ENCODE measurements at places on chromosomes 2 and 18. TPM values are rescaled to one million over a fixed set of nuclear protein-coding genes. Genes with fewer than 3 reads are reported as not detected.

NT5DC4 gene
- not detected for total RNA-seq

OSBPL6 gene
- total RNA-seq, result 3.9 TPM

GALNT5 gene
- 6.4 TPM for total RNA-seq

POTEC gene
- total RNA-seq, result not detected

FSIP2 gene
- 0.38 TPM for total RNA-seq

DYSF gene
- total RNA-seq, result 87.3 TPM

ZNF396 gene
- total RNA-seq, result 0.56 TPM

All from endothelial cell of coronary artery (primary cell).